Hindlimb muscle (tissue), 1 donor: ENCODE measurements at places on chromosomes 1 and 21. TPM values are rescaled to one million over a fixed set of nuclear protein-coding genes. Genes with fewer than 3 reads are reported as not detected.

- DNase-seq, result no peak
Measured at GRCh38 chr1:94633051-94633450, 91.5 kb upstream of the F3 start.

- DNase-seq, result no peak
Measured at GRCh38 chr1:23159963-23160877, 8.4 kb downstream of the LUZP1 start.

NID1 gene
- polyA plus RNA-seq, result 239 TPM

OR10Z1 gene
- polyA plus RNA-seq, result 0.10 TPM
